ENCODE measurements at places on chromosomes 6 and 20.

- DNase-seq: no peak
These were observed 92.9 kb downstream of the ANKS1A start for GRCh38 chr6:34981951-34982350.

DNA sequence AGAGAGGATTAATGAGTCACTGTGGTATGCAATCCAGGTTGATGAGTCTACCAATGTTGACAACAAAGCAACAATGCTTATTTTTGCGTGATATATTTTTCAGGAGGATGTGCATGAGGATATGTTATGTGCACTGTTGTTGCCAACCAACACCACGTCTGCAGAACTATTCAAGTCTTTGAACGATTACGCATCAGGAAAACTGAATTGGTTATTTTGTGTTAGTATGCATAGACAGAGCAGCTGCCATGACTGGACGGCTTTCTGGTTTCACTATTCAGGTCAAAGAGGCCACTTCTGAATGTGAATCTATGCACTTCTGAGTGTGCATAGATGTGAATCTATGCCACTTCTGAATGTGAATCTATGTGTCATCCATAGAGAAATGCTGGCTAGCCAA, 134.0 kb upstream of the GRIK2 start:
- no peak for DNase-seq

DNA sequence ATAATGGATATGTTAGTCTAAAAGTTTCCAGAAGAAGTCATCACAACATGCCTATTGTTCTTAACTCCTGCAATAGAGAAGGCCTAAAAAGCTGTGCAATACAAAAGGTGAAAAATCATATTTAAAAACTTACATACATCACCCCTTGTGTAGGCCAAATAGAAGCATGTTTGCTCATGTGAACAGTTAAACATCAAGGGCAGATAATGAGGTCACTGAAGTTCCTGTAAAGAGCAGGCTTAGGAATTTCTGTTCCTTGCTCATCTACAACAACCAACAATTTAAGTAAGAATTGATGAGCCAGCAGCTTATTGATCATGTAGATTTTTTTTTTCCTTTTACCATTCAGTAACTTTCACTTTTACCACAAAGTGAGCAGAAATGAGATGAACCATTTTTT, 7.5 kb upstream of the NUP153 start:
- no peak for DNase-seq

- no peak for DNase-seq
These were observed 1.3 kb upstream of the PTK6 start for GRCh38 chr20:63538204-63539091.

GRCh38 chr6:150735341-150735851, 130.1 kb upstream of the MTHFD1L start:
- no peak for DNase-seq

- DNase-seq: no peak
These were observed 14.6 kb upstream of the CDK5RAP1 start for GRCh38 chr20:33415948-33416347.

DNA sequence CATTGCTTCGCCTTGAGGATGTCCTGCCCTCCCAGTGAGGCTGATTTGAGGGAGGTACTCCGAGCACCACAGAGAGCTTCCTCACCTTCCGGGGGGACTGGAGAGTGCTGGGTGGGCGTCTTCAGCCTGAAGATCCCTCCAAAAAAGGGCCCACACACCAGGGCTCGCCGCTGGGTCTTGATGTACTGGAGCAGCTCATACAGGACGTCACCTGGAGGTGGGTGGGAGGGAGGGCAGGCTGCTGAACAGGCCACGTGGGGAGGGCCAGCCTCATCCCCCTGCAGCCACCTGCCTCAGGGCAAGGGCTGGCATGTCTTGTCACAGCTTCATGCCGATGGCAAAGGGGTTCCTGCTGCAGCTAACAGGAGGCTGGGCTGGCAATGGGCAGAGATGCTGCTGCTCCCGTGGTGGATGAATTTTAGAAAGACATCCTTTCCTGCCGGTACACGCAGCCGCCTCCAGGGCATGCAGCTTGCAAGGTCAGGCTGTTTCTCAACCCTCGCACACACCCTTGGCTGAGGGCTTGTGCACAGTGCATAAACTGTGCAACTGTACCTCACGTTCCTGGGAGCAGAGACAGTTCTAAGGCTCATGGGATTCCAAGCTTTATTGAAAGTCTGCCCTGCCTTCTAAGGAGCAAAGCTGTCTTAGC, 14.0 kb downstream of the ETV7 start:
- DNase-seq: no peak

DNA sequence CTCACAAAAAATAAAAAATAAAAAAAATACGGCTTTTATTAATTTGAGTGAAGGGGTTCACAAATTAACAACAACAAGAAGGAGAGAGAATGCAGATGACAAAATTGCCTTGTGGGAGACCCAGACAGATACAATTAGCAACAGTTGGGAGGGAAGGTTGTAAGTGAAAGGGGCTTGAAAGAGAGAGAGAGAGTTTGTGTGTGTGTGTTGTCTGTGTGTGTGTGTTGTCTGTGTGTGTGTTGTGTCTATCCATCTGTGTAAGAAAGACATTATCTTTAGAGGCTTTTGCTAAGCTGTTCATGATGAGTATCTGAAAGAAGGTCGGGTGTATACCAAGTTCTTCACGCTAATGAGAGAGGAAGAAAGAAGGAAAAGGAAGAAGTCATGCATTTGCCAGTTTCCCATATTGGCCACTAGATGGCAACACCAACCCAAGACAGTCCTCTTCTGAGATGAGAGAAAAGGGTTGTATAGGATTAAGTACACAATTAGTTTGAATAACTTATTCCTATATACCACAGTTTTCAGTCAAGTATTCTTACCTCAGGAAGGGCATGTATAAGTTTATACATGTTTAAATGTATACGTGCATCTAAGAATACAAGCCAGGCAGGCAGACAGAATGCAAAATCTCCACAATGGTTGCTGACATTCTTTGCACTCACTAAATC, 63.7 kb upstream of the CD2AP start:
- DNase-seq: peak; percentile 30

GRCh38 chr20:53180928-53181362, 208.8 kb downstream of the TSHZ2 start:
- DNase-seq: no peak

GRCh38 chr6:141925001-141925400, 207.7 kb upstream of the GJE1 start:
- no peak for DNase-seq

DNA sequence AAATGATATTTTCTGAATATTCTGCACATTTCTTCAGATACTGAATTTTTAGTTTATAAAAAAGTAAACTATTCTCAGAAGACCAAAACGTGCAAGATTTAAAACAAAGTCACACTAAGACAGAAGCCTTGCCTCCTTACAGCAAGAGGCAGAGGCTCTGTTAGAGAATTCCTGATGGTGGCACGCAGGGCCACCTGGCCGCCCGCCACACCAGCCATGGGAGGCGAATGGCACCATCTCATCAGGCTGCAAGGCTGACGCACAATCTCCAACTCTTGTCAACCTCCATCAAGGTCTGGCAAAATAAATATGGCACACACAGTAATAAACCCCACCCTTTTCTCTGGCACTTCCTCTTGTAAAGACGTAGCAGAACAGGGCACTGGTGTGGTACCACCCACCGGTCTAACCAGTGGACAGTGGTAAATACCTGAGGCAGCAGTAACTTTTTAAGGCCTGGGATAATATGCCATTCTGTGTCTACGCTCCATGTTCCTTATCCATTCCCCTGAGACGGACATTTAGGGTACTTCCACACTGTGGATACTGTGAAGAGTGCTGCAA, 111.4 kb downstream of the WDR27 start:
- DNase-seq: no peak

DNA sequence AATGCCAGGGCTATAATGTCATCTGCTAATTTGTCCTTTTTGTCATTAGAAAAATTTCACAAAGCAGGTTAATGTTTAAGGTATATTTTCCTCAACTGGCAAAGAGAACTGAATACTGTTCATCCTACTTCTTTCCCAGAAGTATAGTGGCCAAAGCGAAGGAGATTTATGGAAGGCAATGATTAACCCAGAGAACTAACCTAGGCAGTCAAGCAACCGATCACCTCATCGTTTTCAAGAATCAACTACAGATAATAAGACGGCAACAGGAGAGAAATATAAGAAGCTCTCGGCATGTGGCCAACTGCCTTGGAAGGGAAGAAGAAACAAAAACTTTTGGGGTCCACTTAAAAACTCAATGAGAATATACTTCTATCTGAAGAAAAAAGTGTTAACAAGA, 38.2 kb downstream of the REV3L start:
- no peak for DNase-seq

DNA sequence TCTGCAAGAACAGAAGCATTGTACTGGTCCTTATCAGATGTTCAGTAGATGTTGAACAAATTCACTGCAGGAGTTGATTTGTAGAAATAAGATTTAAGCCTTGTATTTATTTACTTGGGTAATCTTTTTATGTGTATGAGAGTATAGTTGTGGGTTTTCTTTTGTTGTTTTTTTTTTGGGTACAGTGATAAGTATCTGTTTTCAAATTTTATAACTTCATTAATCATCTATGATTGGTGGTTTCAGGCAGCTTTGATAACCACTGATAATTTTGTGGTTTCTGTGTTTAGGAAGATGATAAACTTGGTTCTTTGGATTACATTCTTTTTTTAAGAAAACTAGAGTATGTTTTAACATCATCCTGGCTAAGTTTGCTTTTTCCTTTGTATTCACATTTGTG, 2.8 kb downstream of the AFDN start:
- no peak for DNase-seq

- no peak for DNase-seq
These were observed 23.9 kb upstream of the RALGAPA2 start for GRCh38 chr20:20736303-20736702.

DNA sequence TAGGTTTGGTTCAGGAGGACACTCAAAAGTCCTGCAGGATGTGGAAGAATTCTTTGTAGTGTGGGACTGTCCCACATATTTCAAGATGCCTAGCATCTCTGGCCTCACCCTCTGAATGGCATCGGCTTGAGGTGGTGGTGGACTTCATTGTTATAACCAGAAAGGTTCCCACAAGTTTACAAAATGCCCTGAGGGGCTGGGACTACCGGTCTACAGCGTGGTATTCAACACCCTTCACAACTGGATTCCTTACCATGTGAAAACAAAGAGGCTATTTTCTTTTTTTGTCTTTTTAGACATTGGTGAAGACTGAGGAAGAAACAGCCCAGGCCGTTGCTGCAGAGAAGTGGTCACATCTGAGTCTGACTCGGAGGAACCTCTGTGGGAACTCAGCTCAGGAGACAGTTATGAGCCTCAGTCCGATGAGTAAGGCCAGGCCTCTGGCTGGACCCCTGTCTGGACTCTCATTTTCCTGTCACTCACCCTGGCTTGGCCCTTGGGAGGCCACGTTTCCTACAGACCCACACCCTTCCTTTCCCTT, 15.2 kb downstream of the PGBD1 start:
- DNase-seq: no peak

DNA sequence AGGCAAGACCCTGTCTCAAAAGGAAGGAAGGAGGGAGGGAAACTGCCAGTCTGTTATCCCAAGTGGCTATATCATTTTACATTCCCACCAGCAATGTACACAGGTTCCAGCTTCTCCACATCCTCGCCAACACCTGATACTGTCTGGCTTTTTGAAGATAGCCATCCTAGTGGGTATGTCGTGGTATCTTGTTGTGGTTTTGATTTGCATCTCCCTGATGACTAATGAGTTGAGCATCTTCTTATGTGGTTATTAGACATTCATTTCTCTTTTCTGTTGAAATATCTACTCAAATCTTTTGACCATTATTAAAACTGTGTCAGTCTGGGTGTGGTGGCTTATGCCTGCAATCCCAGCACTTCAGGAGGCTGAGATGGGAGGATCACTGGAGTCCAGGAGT, 47.9 kb upstream of the ARID1B start:
- DNase-seq: no peak

GRCh38 chr6:44593539-44593944, 206.0 kb downstream of the CDC5L start:
- DNase-seq: peak; percentile 20

DNA sequence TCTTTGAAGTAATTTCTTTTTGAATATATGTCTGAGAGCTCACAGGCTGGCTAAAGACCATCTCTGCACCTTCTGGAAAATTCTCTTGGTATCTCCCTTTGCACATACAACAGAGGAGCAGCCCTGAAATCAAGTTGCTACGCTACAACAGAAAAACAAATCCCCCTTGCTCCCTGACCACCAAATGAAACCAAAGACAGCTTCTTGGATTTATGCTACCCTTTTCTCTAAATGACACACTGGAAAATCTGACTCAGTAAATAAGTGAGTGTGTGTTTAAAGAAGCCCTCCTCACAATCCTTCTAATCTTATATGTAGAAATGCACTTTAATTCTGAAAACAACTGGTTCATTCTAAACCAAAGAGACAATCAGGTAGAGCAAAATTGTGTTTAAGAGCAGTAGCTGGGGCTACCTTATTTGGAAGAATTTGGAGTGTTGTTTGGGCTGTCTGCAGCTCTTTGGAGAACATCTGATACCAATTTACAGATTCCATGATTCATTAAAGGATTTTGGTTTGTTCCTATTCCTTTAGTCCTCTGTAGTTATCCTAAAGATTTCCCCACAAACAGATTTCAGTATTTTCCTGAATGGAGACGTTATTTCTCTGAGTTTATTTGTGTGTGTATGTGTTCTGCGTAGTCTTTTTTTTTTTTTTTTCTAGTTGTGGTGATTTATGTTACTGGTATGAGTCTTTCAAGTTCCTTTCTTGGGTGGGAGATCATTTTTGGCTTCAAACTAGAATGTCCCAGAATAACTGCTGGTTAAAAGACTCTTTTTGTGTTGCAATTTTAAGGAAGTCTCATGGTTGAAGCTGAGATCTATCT, 36.4 kb upstream of the UTRN start:
- DNase-seq: no peak

DNA sequence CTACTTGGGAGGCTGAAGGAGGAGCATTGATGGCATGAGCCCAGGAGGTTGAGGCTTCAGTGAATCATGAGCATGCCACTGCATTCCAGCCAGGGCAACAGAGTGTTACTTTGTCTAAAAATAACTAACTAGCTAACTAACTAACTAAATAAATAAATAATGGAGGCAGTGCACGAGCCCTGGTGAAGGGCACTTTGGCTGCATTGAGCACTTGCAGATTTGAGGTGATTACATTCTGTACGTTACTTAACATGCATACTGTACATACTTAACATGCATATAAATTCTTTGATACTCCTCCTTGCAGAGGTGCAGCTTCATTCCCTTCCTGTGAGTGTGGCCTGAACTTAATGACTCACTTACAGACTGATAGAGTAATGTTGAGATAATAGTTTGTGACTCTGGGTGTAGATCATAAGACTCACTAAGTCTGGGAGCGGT, 10.7 kb downstream of the HLA-A start:
- DNase-seq: no peak

GRCh38 chr6:133055441-133055966, 185.7 kb upstream of the EYA4 start:
- no peak for DNase-seq

- no peak for DNase-seq
These were observed 30.9 kb downstream of the SLC2A12 start for GRCh38 chr6:134021396-134022122.

- no peak for DNase-seq
These were observed 72.5 kb downstream of the ATP9A start for GRCh38 chr20:51695574-51696303.

GRCh38 chr20:9119776-9120175, 50.9 kb downstream of the PLCB4 start:
- no peak for DNase-seq

Measured in activated CD4-positive, alpha-beta T cell treated with anti-CD3 and anti-CD28 coated beads, Interleukin-2, amount 50 U/mL, for 24 hours (primary cell).